ENCODE measurements at places on chromosomes 6 and 20. TPM values are rescaled to one million over a fixed set of nuclear protein-coding genes. Genes with fewer than 3 reads are reported as not detected.
A peak's percentile ranks its signal among the peaks of the same experiment; 100 is the strongest.

DNA sequence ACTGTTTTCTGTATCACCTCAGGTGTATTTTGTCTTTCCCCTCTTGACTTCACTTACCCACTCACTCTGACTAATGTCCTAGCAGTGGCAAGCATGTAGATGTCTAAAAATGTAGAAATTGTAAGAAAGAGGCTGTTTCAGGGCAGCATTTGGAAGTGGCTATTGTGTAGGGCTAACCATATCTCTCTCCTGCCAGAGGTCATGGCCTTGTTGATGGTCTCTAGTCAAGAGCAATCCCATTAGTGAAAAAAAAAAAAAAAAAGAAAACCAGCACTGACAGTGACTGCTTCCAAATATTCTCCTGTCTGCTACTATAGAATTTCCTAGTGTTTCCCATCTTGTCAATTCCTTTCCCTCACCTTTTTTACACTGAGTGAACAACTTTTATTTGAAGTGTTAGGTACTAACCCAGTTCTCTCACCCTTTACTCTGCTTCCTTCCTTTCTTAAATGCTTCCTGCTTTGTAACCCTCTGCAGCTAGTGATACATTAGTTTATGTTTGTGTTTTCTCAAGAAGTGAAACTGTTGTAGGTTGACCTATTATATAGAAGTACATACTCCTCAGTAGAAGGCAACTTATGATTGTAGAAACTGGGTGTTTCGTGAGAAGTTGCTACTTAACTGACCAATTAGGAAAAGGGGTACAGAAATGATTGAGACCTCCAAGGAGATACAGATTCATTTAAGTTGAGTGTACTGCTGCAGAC is 174.1 kb upstream of the PTPRK start:
- H3K4me3 ChIP-seq = no peak overlapping the region
- H3K27me3 ChIP-seq = no peaks in the 10 kb centered on the region
- no peak overlapping the region for H3K27ac ChIP-seq
- H3K4me1 ChIP-seq = peaks cover 10% of the 10 kb centered on the region
- DNase-seq = no peak

DNA sequence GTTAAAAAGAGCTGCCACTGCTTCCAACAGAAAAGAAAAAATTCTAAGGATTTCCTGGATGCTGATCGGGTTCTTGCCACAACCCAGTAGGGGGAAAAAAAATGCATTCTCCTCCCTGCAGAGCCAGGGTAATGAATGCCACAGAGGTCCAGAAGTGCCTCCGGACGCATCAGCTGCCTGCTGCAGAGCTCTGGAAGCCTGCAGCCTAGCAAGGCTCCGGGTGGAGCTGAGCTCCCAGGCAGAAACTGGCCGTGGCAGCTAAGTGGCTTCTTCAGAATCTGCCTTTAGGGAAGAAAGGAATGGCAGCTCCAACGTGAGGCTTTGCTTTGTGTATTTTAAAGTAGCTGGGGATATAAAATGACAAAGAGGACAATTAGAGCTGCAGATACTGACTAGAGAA is 155.0 kb downstream of the CFAP61 start:
- H3K4me1 ChIP-seq = no peaks in the 10 kb centered on the region
- H3K4me3 ChIP-seq = no peak overlapping the region
- DNase-seq = no peak
- no peaks in the 10 kb centered on the region for H3K36me3 ChIP-seq

GRCh38 chr6:112289038-112289566 is 34.7 kb upstream of the LAMA4 start:
- no peaks in the 10 kb centered on the region for H3K36me3 ChIP-seq
- H3K4me3 ChIP-seq = no peak overlapping the region
- H3K4me1 ChIP-seq = no peaks in the 10 kb centered on the region

TNFRSF6B gene
- total RNA-seq = not detected

PLEKHG1 gene
- 0.08 TPM for total RNA-seq

OPRL1 gene
- total RNA-seq = 0.16 TPM

GRCh38 chr20:19207541-19207940 is 4.9 kb upstream of the SLC24A3 start:
- H3K27ac ChIP-seq = no peak overlapping the region
- H3K4me3 ChIP-seq = no peak overlapping the region
- no peaks in the 10 kb centered on the region for H3K4me1 ChIP-seq
- H3K27me3 ChIP-seq = peaks cover 27% of the 10 kb centered on the region
- H3K36me3 ChIP-seq = no peaks in the 10 kb centered on the region
- DNase-seq = no peak

DNA sequence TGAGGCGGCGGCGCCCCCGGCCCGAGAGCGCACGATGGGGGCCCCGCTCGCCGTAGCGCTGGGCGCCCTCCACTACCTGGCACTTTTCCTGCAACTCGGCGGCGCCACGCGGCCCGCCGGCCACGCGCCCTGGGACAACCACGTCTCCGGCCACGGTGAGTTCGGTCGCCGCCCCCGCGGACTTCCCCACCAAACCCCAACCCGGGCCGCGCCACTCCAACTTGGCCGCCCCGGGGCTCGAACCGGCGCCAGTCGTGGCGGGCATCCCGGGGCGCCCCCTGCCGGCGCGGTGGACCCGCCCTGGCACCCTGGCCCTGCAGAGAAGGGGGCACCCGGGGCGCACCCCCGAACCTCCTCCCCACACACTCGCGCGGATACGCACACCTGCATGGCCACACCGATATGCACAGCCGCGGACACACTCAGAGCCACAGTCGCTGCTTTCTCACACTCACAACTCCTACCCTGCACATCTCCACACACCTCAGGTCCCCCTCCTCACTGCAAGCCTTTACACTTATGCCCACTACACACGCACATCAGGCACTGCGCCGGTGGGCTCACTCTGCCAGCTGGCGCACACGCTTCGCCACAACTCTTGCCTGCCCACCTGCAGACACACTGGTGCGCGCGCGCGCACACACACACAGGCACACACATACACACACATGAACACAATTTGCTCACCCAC is 535 bp downstream of the VSTM2L start:
- H3K36me3 ChIP-seq = no peaks in the 10 kb centered on the region
- peak overlapping the region; percentile 54 for H3K4me3 ChIP-seq
- DNase-seq = no peak
- peaks cover 26% of the 10 kb centered on the region for H3K4me1 ChIP-seq
- H3K27me3 ChIP-seq = peaks cover 3% of the 10 kb centered on the region

DNA sequence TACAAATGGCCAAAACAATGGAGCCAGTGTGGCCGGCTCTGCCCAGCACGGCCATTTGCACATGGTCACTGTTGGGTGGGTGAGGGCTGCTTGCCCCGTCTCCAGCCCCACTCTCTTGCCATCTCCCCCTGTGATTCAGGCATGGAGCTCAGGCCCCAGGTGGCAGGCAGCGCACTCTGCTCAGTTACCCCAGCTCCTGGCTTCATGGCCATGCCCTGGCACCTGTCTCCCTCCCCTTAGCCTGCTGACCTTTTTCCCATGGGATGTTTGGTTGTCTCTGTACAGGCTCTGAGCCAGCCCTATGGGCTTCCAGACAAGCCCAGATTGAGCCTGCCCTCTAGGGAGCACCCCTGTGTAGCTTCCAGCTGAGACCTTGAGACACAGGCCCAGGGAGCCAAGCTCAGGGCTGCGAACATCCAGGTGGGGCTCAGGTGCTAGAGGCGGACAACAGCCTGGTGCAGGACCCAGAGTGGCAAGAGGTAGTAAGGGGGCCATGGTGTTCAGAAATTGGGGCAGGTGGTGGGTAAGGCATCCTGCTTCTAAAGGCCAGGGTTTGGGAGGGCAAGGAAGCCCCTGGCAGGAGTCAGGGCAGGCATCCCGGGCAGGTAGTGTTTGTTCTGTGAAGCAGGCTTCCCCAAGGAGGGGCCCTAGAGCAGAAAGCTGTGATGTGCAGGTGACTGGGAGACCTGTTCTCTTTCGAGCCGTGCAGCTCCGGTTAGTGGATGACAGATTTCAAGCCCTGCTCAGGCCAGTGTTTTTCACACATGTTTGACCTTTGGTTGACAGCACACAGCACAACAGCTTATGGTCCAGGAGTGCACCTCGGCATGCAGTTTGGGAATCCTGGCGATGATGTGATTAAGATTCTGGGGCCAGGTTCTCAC is 17.7 kb downstream of the SYNJ2 start:
- H3K27ac ChIP-seq = no peak overlapping the region
- no peak for DNase-seq
- no peak overlapping the region for H3K4me3 ChIP-seq
- peaks cover 3% of the 10 kb centered on the region for H3K36me3 ChIP-seq

DEFB114 gene
- not detected for total RNA-seq

- no peak overlapping the region for H3K27ac ChIP-seq
- no peak overlapping the region for H3K4me3 ChIP-seq
- H3K4me1 ChIP-seq = no peaks in the 10 kb centered on the region
- H3K36me3 ChIP-seq = no peaks in the 10 kb centered on the region
- no peak for DNase-seq
Measured at GRCh38 chr6:133100865-133101264, 140.3 kb upstream of the EYA4 start.

DNA sequence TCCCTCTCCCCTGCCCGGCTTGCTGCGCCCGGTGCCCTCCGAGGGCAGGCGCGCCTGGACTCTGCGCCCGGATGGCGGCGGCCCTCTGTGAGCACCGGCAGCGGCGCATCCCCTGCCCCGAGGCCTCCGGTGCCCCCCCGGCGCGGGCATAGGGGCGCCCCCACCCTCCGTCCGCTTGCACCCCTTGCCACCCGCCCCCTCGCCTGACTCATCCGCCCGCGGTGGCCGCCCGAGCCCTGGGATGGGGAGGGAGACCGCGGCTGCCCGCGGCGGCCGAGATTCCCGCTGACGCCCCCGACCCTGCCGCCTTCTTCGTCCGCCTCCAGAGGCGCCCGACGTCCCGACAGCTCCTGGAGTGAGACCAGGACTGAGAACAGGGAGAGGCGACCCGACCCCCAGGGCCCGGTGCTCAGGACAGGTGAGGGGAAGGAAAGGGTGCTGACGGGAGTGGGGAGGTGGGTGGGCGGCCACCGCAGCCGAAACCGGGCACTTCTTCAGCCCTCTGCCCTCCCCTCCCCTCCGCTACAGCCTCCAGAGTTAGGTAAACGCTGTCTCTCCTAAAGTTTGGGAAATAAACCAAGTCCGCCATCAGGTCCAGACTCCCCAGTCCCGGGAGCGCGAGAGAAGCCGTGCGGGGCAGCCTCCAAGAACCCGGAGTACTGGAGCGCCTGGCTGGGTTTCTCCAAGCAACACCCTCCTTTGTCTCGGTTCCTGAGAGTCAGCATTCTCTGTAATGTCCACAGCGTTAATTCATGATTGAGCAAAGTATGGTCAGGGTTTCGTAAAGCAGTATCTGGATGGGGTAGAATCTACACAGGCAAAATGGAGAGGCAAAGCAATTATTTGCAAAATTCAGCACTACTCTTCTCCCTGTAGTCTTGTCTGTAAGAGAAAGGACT is 539 bp downstream of the TMEM200A start:
- H3K4me3 ChIP-seq = peak overlapping the region; percentile 58
- 0 out of 2 replicates have a peak, but pooled peaks cover 9% of the 10 kb centered on the region for H3K27me3 ChIP-seq
- H3K27ac ChIP-seq = no peak overlapping the region
- H3K36me3 ChIP-seq = no peaks in the 10 kb centered on the region
- peak; percentile 74 for DNase-seq
- peaks cover 10% of the 10 kb centered on the region for H3K4me1 ChIP-seq

DNAH8 gene
- not detected for total RNA-seq

DNA sequence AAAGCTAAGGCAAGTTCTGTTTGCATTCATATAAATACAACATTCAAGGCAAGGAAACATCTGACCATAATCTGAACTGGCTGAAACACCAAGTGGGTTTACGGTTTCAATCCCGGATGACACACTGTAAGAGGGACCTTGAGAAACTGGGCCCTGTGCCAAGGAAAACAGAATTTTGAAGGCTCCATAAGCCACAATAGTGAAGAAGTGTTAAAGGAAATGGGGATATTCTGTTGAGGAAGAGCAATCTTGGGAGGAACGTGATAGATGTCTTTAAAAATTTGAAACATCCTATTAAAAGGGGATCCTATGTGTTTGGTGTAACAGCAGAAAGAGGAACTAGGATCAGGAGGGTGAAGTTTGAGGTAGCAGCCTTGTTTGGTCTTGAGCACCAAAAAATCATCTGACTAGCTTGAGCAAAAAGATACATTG is 82.4 kb upstream of the TAB2 start:
- H3K27me3 ChIP-seq = no peaks in the 10 kb centered on the region
- H3K4me1 ChIP-seq = peaks cover 32% of the 10 kb centered on the region
- no peak overlapping the region for H3K4me3 ChIP-seq
- H3K27ac ChIP-seq = peak overlapping the region; percentile 84
- DNase-seq = peak; percentile 72

GRCh38 chr6:76330031-76330430 is 257.6 kb upstream of the IMPG1 start:
- H3K4me3 ChIP-seq = no peak overlapping the region
- no peak overlapping the region for H3K27ac ChIP-seq
- no peaks in the 10 kb centered on the region for H3K36me3 ChIP-seq
- no peaks in the 10 kb centered on the region for H3K4me1 ChIP-seq

SUMO4 gene
- total RNA-seq = 0.25 TPM

SLC22A16 gene
- total RNA-seq = not detected

- H3K36me3 ChIP-seq = no peaks in the 10 kb centered on the region
- no peak overlapping the region for H3K27ac ChIP-seq
- no peak overlapping the region for H3K4me3 ChIP-seq
- peaks cover 8% of the 10 kb centered on the region for H3K27me3 ChIP-seq
- DNase-seq = no peak
- no peaks in the 10 kb centered on the region for H3K4me1 ChIP-seq
Measured at GRCh38 chr20:9523636-9524035, 9.2 kb downstream of the LAMP5 start.

DNA sequence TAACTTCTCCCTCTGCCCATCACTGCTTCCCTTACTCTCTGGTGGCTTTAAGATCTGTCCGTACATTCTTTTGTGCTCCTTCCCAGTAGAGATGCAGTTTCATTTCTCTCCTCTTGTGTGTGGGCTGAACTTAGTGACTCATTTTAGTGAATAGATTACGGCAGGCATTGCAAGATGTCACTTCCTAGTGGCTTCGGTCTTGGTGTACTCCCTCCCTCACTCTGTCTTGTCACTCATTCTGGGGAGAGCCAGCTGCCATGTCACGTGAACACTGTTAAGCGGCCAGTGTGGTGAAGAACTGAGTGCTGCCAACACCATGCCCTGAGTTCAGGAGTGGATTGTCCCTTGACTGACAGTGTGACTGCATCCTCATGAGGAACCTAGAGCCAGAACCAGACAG is 115.9 kb downstream of the OTOR start:
- peak overlapping the region; percentile 47 for H3K27ac ChIP-seq
- peak; percentile 48 for DNase-seq
- no peaks in the 10 kb centered on the region for H3K27me3 ChIP-seq
- H3K36me3 ChIP-seq = no peaks in the 10 kb centered on the region
- H3K4me3 ChIP-seq = peak overlapping the region; percentile 15

GRCh38 chr20:53739799-53740785 is 146.5 kb upstream of the ZNF217 start:
- peak overlapping the region; percentile 17 for H3K4me3 ChIP-seq
- H3K27me3 ChIP-seq = no peaks in the 10 kb centered on the region
- H3K4me1 ChIP-seq = peaks cover 57% of the 10 kb centered on the region

Measured in SJSA1 (cell line).